ENCODE measurements at places on chromosomes 1 and 21. TPM values are rescaled to one million over a fixed set of nuclear protein-coding genes. Genes with fewer than 3 reads are reported as not detected.

The GSTM1 gene
- total RNA-seq: 3.7 TPM

The ZSWIM5 gene
- 23.1 TPM for total RNA-seq

The OR2L5 gene
- 0.38 TPM for total RNA-seq

The CRP gene
- total RNA-seq: 0.16 TPM

The KRTAP21-2 gene
- total RNA-seq: not detected

The KIF26B gene
- 0.11 TPM for total RNA-seq

The MRPL24 gene
- 112 TPM for total RNA-seq

The CCDC181 gene
- total RNA-seq: 28.1 TPM

The CBS gene
- 39.1 TPM for total RNA-seq

The TCHH gene
- total RNA-seq: 3.0 TPM

The AGMAT gene
- total RNA-seq: 0.50 TPM

The MIA3 gene
- 65.3 TPM for total RNA-seq

The NLRP3 gene
- total RNA-seq: not detected

The CLDN8 gene
- not detected for total RNA-seq

The YBEY gene
- total RNA-seq: 36.0 TPM

The SPRR2A gene
- total RNA-seq: 1.2 TPM

The GRHL3 gene
- total RNA-seq: 1.1 TPM

The MAN1C1 gene
- total RNA-seq: 3.0 TPM

The AK5 gene
- 0.58 TPM for total RNA-seq

The S100A7 gene
- total RNA-seq: not detected

The SELP gene
- total RNA-seq: 1.7 TPM

The WLS gene
- 136 TPM for total RNA-seq

The FALEC gene
- total RNA-seq: 4.1 TPM

The CD34 gene
- 0.04 TPM for total RNA-seq

The ARTN gene
- total RNA-seq: 0.54 TPM

The NPR1 gene
- total RNA-seq: not detected

The CAMK2N1 gene
- total RNA-seq: 74.0 TPM

The IFNAR1 gene
- total RNA-seq: 17.9 TPM

The TNFRSF25 gene
- 5.0 TPM for total RNA-seq

The OR2L13 gene
- total RNA-seq: 0.17 TPM

Data from motor neuron (in vitro differentiated cells).